AG04450 (cell line): ENCODE measurements at places on chromosomes 2 and 18.

DNA sequence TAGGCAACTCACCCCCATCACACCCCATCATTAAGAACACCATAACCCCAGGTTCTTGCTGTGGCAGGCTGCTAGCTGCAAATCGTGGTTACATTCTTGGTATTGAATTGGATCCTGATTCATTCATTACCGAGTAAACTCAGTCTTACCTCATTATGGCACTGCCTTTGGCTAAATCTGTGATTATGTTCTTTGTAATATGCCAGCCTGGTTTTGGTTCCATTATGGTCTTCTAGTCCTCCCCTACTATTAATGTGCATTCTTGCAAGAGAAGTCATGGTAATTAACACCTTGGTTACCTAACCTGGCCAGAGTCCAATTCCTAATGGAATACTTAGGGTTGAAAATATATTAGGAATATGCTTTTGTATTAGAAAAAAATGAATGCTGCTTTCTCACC lies 258.9 kb upstream of the APCDD1 start:
- no peak for DNase-seq

- DNase-seq, result no peak
Observed at GRCh38 chr2:204108330-204108751, 171.8 kb downstream of the ICOS start.

GRCh38 chr2:96601382-96602292 lies 36.5 kb downstream of the KANSL3 start:
- no peak for DNase-seq

DNA sequence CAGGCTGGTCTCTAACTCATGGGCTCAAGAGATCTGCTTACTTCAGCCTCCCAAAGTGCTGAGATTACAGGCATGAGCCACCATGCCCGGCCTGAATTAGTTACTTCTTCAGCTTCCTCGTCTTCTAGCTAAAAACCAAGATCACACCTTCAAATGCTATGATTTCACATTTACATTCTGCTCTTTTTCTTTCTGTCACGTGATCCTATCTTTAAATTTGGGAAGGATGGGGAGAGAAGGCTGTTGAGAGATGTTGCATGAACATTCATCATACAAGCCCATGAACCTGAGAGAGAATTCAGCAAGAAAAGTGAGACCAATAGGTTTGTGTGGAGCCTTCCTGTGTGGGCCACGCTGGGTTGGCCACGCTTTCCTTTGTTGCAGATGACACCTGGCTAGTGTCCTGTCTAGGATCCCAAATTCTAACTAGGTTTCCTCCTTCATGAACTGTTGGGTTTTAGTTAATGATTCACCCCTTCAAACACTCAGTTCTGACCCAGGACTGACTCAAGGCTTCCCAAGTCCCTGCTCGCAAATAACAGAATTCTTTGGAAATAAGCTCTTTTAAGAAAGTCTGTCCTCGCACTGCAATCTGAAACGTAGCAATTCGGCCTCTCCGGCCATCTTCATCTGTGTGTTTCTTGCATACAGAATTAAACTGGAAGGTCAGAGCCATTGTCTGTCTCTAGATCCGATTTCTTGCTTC lies 57.3 kb upstream of the CREB1 start:
- no peak for DNase-seq

DNA sequence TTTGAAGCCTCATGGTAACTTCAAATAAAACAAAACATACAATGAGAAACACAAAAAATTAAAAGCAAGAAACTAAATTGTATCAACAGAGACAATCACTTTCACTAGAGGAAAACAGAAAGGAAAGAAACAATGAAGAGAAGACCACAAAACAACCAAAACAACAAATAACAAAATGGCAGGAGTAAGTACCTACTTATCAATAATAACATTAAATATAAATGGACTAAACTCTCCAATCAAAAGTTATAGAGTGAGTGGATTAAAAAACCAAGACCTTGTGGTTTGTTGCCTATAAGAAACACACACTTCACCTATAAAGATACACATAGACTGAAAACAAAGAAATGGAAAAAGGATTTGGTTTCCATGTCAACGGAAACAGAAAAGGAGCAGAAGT lies 830.1 kb upstream of the TMEFF2 start:
- no peak for DNase-seq

GRCh38 chr2:156580501-156580900 lies 144.3 kb downstream of the GPD2 start:
- DNase-seq, result no peak
